ENCODE measurements at places on chromosomes 4 and X.

DNA sequence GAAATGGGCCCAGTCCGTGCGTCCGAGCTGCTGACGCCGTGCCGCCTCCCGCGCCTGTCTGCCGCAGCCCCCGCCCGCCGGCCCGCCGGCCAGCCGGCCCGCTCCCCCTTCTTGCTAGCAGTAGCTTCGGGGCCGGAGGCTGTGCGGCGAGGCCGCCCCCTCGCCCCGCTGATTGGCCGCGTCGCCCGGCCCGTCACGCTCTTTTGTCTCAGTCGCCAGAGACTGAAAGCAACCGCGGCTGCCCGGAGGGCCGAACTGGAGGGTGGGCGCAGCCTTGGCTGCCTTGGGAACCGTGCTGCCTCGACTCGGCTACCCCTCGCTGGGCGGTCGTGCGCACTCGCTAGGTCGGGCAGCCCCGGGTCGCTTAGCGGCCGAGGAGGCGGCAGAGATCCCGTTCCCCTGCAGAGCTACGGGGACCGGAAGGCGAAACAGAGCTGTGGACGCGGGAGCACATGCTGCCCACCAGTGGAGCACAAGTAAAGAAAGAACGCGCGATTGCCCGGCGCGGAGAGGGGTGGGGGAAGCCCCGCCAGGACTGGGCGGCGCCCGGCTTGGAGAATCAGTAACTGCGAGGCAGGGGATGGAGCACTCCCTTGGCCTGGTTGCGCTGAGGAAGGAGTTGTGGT, at the start of gene ZCCHC18:
TSS of gene ZCCHC18 (plus strand) at position 198 of the 626 bp plus-strand sequence. CDS start 1,589 bp downstream, outside the sequence.
- peaks cover 12% of the 10 kb centered on the region for H3K4me1 ChIP-seq
- peak within 1 kb of the TSS; percentile 72 for H3K27ac ChIP-seq
- no peaks in the 10 kb centered on the region for H3K27me3 ChIP-seq
- no peaks in the 10 kb centered on the region for H3K36me3 ChIP-seq
- DNase-seq, result peak; percentile 82
- H3K4me3 ChIP-seq, result peak within 1 kb of the TSS; percentile 70

- H3K27ac ChIP-seq, result no peak within 1 kb of the TSS
- no peak for DNase-seq
- H3K4me1 ChIP-seq, result no peaks in the 10 kb centered on the region
- H3K27me3 ChIP-seq, result no peaks in the 10 kb centered on the region
These were observed at the start of gene GLRA3 for GRCh38 chr4:174828845-174829701. GLRA3 (minus strand) TSS chr4:174829247; CDS start chr4:174828811, 436 bp downstream.

DNA sequence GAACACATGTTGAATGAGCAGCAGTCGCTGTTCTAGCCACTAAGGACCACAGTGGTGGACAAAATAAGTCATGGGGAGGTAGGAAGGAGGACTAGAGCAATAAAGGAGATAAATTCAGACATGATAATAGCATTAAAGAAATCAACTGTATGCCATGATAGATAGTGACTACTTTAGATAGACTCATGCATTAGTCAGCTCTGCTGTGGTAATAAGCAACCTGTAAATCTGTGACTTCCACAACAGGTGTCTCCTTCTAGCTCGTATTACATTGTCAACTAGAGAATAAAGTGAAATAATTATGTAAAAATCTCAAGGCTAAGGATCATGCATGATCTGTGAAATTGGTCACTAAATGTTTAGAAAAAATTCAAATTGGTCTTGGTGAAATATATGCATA, 77.9 kb downstream of the WWC2 start:
- no peak overlapping the region for H3K27ac ChIP-seq
- H3K4me3 ChIP-seq, result no peak overlapping the region
- no peaks in the 10 kb centered on the region for H3K36me3 ChIP-seq

DNA sequence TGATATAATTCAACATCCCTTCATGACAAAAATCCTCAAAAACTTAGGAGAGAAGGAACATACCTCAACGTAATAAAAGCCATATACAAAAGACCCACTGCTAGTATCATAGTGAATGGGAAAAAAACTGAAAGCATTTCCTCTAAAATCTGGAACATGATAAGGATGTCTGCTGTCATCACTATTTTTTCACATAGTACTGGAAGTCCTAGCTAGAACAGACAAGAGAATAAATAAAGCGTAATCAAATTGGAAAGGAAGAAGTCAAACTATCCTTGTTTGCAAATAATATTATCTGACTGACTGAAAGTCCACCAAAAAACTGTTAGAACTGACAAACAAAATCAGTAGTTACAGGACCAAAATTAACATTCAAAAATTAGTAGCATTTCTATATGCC, 985.4 kb upstream of the AGA start:
- H3K36me3 ChIP-seq, result no peaks in the 10 kb centered on the region
- no peaks in the 10 kb centered on the region for H3K4me1 ChIP-seq
- no peak for DNase-seq
- no peak overlapping the region for H3K27ac ChIP-seq
- no peak overlapping the region for H3K4me3 ChIP-seq
- no peaks in the 10 kb centered on the region for H3K27me3 ChIP-seq

DNA sequence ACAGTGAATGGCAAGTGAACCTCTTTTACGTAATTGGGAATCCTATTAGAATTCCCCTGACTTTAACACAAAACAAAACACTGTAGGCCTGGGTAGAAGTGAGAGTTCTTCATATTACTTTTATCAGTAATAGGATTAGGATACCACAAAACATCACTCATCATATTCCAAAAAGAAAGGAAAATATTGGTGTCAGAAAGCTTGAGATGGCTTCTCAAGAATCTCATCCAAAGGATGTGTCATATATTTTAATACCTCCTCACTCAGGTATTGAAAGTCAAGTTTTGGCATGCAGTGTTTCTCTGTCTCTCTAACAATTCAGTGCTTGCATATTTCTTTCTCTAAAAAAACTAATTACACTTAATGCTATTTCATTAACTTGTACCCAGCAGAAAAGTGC, 173.2 kb downstream of the PDGFC start:
- no peaks in the 10 kb centered on the region for H3K36me3 ChIP-seq
- no peak overlapping the region for H3K27ac ChIP-seq
- H3K4me1 ChIP-seq, result no peaks in the 10 kb centered on the region
- no peaks in the 10 kb centered on the region for H3K27me3 ChIP-seq
- H3K4me3 ChIP-seq, result no peak overlapping the region

GRCh38 chr4:6576512-6576911, 1.5 kb downstream of the MAN2B2 start:
- H3K4me3 ChIP-seq, result no peak overlapping the region
- peaks cover 16% of the 10 kb centered on the region for H3K36me3 ChIP-seq
- DNase-seq, result no peak
- H3K27me3 ChIP-seq, result peaks cover 3% of the 10 kb centered on the region

DNA sequence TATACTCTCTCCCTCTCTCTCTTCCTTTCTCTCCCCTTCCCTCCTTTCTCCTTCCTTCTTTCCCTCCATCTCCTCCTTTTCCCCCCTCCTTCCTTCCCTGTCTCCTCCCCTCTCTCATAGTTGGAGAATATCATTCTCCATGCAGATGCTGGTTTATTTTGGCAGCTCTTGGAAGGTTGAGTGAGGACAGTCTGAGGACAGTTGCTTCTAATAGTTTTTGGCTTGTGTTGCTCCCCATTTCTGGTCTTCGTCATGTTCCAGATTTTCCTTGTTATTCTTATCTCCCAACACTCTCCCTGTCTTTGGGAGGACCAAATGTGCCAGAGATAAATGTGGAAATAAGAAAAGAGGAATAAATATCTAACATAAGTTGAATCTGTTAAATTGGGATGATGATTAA, 263.0 kb downstream of the FRMPD4 start:
- DNase-seq, result no peak
- H3K27ac ChIP-seq, result no peak overlapping the region
- no peak overlapping the region for H3K4me3 ChIP-seq

- no peak overlapping the region for H3K27ac ChIP-seq
- H3K27me3 ChIP-seq, result no peaks in the 10 kb centered on the region
- no peak for DNase-seq
These were observed 27.4 kb upstream of the CLDN24 start for GRCh38 chr4:183349673-183350072.

DNA sequence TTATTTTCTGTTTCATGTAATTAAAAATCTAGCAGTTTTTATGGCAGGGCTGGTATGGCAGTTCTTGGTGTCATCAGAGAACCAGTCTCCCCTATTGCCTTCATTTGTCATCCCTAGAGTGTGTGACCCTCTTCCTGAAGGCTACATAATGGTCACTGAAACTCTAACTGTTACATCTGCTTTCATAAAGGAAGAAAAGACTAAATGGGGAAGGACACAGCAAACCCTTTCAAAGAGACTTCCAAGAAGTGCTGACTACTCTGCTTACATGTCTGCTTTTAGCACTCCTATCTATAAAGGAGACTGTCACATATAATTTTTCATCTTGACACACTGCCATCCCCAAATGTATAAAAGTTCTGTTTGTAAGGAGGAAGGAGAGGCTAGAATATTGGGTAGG, 105.9 kb upstream of the DIAPH2 start:
- no peak for DNase-seq
- no peak overlapping the region for H3K27ac ChIP-seq
- no peaks in the 10 kb centered on the region for H3K36me3 ChIP-seq
- H3K4me1 ChIP-seq, result peaks cover 6% of the 10 kb centered on the region
- H3K4me3 ChIP-seq, result no peak overlapping the region

GRCh38 chr4:146545102-146545501, 23.4 kb upstream of the SLC10A7 start:
- H3K27me3 ChIP-seq, result peaks cover 6% of the 10 kb centered on the region
- no peaks in the 10 kb centered on the region for H3K4me1 ChIP-seq
- H3K4me3 ChIP-seq, result no peak overlapping the region
- H3K36me3 ChIP-seq, result no peaks in the 10 kb centered on the region
- peak; percentile 9 for DNase-seq

GRCh38 chr4:139876337-139876941, 210.8 kb downstream of the MGST2 start:
- DNase-seq, result no peak
- peaks cover 14% of the 10 kb centered on the region for H3K4me1 ChIP-seq
- H3K36me3 ChIP-seq, result no peaks in the 10 kb centered on the region
- H3K4me3 ChIP-seq, result no peak overlapping the region
- no peaks in the 10 kb centered on the region for H3K27me3 ChIP-seq
- no peak overlapping the region for H3K27ac ChIP-seq

DNA sequence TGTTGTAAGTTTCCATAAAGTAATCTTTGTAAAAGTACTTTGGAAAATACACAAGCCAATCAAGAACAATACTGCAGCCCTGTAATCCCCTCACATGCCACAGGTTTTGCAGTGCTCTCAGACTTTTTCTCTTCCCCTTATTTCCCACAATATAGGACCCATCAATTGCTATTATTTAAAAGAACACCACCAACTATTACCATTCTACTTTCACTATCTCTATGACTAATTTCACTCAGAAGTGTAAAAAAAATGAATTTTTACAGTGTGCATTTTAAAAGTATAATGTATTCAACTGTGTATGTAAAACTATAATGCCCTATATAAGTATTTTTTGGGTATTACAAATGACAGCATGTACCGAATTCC, 1.7 kb downstream of the ATP8A1 start:
- no peak overlapping the region for H3K27ac ChIP-seq
- no peak overlapping the region for H3K4me3 ChIP-seq
- peaks cover 26% of the 10 kb centered on the region for H3K4me1 ChIP-seq
- no peak for DNase-seq

- H3K27ac ChIP-seq, result peak overlapping the region; percentile 44
- no peak overlapping the region for H3K4me3 ChIP-seq
- H3K27me3 ChIP-seq, result no peaks in the 10 kb centered on the region
- DNase-seq, result peak; percentile 69
- H3K36me3 ChIP-seq, result no peaks in the 10 kb centered on the region
- peaks cover 37% of the 10 kb centered on the region for H3K4me1 ChIP-seq
These were observed 25.1 kb downstream of the FHDC1 start for GRCh38 chr4:152961014-152961772.

DNA sequence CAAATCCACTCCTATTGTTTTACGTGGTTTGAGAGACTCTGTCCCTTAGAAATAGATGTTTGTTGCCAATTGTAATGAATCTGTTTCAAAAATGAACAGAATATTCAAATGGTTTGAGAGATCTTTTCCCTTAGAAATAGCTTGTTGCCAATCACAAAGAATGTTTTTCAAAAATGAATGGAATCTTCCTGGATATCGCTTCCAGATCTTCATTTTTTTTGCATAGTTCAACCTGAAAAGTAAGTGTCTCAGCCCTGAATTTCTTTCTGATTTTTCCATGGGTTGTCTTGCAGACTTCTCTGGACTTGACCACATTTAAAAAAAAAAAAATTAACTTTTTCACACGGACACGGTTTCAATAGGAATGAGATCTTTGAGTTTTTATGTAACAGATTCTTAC, 22.7 kb downstream of the SHOX start:
- no peak for DNase-seq
- no peak overlapping the region for H3K4me3 ChIP-seq
- H3K27ac ChIP-seq, result no peak overlapping the region
- H3K4me1 ChIP-seq, result no peaks in the 10 kb centered on the region

DNA sequence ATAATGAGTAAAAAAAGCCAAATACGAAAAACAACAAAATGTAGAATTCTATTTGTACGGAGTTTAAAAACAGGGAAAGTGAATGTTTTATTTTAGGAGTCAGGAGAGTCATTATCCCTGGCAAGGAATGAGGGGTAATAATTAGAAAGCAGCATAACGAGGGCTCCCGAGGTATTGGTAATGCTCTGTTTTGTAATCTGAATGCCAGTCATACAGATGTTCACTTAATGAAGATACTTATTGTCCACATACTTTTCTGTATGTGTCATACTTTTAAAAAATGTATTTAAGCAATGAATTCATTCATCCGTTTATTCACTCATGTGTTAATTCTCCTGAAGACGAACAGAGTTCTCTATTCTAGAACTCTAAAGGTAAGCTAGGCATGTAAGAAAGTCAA, 87.8 kb upstream of the BMP2K start:
- no peaks in the 10 kb centered on the region for H3K36me3 ChIP-seq
- no peak overlapping the region for H3K27ac ChIP-seq
- peaks cover 11% of the 10 kb centered on the region for H3K4me1 ChIP-seq
- no peak for DNase-seq
- no peaks in the 10 kb centered on the region for H3K27me3 ChIP-seq

DNA sequence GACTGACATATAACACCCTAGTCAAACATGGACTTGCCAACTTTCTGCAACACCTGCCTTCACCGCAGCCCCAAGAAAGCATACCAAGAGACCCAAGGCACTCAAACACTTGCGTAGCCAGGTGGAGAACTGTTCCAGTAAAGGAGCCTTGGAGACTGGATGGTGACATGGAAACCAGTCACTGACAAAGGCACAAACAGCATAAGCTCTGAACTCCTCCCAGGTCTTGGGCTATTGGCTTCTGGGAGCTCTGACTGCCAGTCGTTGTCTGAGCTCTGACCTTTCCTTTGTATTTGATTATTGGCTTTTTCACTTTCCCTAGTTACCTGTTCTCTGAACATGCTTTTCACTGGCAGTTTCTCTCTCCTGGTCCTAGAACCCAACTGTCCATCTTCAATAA, 38.3 kb downstream of the ARAP2 start:
- DNase-seq, result no peak
- no peaks in the 10 kb centered on the region for H3K27me3 ChIP-seq
- H3K4me3 ChIP-seq, result no peak overlapping the region
- H3K36me3 ChIP-seq, result no peaks in the 10 kb centered on the region
- H3K4me1 ChIP-seq, result no peaks in the 10 kb centered on the region
- H3K27ac ChIP-seq, result no peak overlapping the region
